GOT3 (cell line): ENCODE measurements at places on chromosomes 2 and 18.

DNA sequence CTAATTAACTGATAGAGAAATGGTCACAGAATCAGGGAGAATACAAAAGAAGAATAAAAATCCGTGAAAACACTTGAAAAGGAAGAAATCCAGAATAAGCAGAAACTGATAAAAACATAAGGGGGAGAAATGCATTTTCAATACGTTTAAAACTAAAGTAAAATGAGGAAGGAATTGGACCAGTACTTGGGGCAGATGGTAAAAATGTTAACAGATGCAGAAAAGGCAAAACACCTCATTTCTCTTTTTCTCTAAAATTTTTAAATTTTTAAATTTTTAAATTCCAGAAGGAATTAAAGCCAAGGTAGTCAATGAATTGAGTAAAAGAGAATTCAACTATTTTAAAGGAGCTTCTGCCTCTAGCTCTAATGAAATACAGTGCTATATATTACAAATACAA, 353.9 kb downstream of the METTL4 start:
- DNase-seq: no peak

- no peak for DNase-seq
These were observed 38.4 kb downstream of the LONRF2 start for GRCh38 chr2:100283724-100284501.

- DNase-seq: no peak
These were observed 95.4 kb upstream of the SMAD7 start for GRCh38 chr18:49046125-49046524.

DNA sequence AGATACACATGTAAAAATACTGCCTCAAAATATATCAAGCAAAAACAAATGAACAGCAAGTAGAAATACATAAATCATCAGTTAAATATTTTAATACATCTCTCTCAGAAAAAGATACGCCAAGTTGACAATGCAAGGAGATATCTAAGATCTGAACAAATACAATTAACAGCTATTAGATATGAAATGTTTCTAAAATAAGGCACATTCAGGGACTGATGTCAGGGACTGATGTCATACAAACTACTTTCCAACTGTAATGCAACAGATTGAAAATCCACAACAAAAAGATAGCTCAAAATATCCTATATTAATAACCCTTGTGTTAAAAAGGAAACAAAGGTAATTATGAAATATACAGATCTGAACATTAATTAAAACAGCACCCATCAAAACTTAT, 51.7 kb downstream of the TLK1 start:
- no peak for DNase-seq

DNA sequence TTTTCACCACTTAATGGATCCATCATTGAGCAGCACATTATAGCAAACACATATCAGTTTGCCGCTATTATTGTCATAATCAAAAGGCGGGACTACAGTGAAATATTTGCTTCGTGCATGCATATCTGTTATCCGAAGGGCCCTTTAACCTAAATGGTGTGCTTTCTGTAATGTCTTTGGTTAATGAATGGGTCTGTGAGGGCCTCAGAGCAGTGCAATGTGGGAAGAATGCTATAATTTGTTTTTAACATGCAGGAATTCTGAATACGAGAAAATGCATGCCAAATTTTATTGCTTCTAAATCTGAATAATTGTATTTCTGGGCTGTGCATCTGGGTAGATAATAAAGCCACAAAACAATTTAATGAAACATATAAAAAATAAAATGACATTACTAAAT, 32.8 kb upstream of the CELF4 start:
- DNase-seq: no peak

- DNase-seq: no peak
These were observed 131.0 kb upstream of the ZEB2 start for GRCh38 chr2:144650907-144651306.

DNA sequence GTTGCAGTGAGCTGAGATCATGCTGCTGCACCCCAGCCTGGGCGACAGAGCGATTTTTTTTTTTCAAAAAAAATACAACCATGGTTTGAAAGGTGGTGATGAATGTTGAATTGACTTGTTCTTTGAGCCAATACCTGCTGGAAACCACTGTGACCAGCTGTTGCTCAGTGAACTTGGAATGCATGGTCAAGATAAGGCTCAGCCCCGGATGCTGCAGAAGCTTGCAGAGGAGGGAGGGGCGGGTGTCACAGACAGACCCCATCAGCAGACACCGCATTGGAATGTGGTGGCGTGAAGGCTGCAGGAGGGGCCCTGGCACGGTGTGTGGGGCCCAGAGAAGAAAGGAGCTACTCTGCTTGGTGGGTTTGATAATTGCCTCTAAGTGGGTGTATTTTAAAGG, 91.6 kb downstream of the ITGB1BP1 start:
- DNase-seq: no peak

GRCh38 chr2:143225931-143226330, 96.7 kb downstream of the ARHGAP15 start:
- no peak for DNase-seq

DNA sequence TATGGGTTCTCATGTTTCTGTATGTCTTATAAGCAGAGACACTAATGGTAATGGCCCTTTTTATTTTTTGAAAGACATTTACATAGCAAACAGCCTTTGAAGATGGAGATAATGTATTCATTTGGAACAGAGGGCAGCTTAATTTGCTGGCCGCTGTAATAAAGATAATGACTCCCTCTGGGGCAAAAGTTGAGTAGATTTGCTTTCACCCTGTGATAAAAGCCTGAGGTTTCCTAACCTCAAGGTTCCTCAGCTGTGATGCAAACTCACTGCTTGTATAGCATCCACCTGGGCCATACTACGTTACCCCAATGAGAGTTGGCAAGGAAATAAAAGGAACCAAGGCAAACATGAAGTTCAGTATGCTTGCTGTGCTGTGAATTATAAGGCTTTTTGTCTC, 54.8 kb downstream of the TEX51 start:
- no peak for DNase-seq

DNA sequence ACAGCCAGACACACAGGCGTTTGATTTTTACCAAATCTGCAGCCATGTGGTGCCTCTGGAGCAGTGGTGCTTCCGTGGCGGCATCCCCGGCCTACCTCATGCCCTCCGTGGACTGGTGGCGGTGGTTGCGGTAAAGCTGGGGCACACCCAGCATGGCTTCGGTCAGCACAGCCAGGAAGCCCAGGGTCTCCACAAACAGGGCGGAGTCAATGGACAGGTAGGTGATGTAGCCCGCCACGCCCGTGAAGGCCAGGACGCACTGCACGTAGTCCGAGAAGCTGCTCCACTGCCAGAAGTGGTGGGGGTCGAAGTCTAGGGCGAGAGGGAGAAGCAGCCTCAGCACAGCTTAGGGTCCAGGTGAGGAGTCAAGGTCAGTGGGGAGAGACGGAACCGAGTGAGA, 32.4 kb downstream of the SLC66A2 start:
- no peak for DNase-seq

DNA sequence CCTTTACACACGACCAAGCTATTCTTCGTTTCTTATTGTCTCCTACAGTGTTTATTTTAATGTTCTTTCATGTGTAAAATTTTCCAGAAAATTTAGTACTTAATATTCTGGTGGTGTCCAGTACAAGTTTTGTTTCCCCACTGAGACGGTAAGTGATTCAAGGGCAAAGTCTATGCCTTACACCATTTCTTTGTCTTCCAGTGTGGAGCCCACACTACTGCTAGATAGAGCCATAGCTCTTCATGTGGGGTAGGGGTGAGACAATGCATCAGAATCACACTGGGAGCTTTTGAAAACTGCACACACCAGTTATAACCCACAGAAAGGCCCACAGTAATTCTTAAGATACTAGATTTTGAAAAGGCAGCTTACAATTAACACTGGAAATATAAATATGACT, 125.6 kb downstream of the TDRD15 start:
- DNase-seq: no peak

GRCh38 chr2:10544252-10544651, 96.1 kb upstream of the ODC1 start:
- no peak for DNase-seq

- DNase-seq: no peak
These were observed 195.1 kb downstream of the EXOC6B start for GRCh38 chr2:72630767-72631166.

GRCh38 chr2:241456546-241456945, 51.8 kb downstream of the STK25 start:
- no peak for DNase-seq

DNA sequence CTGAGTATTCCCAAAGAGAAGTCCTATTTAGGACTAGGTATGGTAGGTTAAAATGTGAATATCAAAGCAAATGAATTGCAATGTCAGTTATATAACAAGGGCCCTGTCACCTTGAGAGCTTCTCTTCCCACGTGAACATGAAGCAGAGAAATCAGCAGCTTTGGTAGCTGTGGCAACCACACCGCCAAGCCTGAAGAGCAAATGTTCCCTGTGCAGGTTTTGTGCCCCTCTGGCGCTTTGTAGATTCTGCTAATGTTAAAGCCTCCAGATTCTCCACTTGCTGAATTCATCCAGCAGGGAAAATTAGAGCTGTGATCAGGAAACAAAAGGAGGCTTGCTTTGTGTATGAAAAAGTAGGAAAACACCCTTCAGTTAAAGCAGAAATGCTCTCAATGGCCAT, 322.6 kb downstream of the RBM43 start:
- no peak for DNase-seq

- DNase-seq: no peak
These were observed 61.2 kb downstream of the KCNE4 start for GRCh38 chr2:223113161-223113560.

DNA sequence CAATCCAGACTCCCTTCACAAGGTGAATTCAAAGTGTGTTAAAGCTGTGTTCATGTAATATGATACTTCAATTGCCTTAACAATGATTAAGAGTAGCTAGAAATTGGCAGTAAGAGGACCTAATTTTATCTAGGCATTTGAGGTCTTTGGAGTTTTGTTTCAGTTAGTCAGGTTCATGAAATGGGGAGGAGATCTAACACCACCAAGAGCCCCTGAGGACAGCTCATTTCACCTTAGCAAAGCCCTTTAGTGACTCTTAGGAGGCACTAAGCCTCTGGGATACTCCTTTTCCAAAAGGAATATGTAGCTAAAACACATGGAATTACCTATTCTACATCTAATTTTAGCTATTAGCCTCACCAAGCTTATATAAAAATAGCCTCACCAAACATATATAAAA, 716.5 kb upstream of the RAB6C start:
- no peak for DNase-seq

GRCh38 chr2:18456026-18456425, 104.4 kb downstream of the RDH14 start:
- no peak for DNase-seq

DNA sequence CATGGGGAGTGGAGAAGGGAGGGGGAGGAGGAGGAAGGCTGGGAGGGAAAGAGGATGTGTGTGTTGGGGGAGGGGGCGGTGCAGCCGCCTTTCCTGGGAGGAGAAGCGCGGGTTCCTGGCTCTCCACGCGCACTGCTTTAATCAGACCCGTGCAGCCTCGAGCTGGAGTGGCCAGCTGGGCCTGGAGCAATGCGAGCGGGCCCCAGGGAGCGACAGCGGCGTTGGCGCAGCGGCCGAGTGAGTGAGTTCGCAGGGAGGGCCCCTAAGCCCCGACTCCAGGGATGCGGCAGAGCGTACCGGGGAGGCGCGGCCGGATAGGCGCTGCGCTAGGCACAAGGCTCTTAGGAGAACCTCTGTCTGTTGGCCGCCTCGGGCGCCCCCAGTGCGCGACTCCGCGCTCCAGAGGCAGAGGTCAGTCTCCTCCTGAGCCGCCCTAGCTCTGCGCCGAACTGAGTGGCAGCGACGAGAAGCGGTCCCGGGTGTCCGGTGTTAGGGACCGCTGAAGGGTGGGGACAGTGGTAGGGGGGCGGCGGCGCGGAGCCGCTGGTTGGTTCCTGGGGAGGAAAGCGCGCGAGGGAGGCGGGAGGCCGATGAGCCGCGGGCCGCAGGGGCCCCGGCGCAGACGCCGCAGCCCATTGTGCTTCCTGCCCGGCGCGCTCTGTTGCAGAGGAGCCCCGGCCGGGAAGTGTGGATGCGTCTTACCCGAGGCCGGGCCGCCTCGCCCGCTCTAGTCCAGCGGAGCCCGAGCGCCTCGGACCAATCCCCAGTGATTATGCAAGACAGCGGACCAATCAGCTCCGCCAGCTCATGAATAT, 455 bp upstream of the DLX1 start:
- DNase-seq: peak; percentile 74

GRCh38 chr2:206112846-206113547, 27.0 kb upstream of the INO80D start:
- no peak for DNase-seq

DNA sequence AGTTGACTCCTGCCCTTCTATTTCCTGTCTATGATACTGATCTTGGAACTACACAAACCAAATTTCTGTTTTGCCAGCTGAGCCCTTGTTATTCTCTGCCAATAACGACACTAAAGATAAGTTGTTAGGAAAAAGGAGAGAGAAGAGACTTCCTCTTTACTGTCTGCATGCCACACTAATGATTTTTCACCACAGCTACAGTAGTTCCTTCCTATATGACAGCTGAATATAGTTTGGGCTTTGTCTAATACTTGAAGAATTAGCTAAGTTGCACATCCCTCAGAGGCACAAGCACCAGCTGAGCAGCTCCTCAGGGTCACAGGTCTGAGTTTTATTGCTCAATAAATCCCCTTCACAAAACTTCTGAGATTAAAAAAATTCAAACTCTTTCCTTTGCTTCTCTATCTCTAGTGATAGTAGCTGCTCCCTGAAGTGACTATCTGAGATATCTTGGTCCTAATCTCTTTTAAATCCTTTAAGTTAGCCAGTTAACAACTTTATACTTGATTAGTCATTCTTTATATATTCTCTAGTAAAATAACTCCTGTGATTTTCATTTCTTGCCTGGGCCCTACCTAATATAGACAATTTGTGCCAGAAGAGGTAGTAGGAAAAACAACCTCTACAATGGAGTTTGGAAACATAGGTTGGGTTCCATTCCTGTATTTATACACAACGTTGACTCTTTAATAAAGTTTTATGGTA, 253.0 kb upstream of the CNTNAP5 start:
- DNase-seq: no peak

DNA sequence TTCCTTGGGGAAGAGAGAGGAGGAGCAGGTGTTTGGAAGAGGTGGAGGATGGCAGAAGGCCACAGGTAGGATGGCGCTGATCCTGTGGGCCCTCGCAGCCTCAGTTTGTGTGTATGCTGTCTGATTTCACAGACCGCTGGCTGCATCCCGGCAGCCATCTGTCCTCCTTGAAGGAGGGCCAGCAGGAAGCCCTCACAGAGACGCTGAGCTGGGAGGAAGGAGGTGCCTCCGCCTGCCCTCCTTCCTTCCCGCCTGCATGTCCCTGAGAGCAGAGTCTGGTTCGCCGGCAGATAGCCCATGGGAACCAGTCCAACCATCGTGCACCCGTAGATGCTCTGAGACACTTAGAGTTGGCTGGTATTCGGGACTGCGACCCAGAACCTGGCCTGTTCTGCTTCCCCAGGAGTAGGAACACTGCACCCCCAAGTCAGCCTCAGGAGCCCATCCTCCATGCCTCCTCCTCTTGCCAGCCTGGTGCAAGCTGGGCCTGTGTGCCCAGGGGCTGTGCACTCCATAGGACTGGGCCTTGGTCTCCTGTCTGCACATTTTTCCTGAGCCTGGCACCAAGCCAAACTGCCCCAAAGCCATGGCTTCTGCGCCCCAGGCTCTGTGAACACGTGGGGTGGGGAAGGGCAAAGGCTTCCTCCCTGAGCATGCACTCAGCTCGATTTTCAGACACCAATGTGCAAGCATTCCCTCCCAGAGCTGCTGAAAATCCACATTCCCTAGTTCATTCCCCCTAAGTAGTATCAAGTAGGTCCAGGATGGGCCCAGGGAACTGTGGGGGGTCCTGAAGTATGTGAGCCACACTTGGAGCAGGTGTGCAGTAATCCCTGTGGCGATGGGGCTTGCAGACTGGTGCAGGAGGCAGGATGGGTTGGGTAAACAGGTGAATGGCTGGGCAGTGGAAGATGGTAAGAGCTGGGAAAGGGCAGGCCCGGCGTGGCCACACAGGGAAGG, 115.6 kb downstream of the SEPTIN10 start:
- DNase-seq: no peak

GRCh38 chr2:167924556-167924955, 322.8 kb downstream of the STK39 start:
- DNase-seq: no peak
